ENCODE measurements at places on chromosomes 6 and 20.

DNA sequence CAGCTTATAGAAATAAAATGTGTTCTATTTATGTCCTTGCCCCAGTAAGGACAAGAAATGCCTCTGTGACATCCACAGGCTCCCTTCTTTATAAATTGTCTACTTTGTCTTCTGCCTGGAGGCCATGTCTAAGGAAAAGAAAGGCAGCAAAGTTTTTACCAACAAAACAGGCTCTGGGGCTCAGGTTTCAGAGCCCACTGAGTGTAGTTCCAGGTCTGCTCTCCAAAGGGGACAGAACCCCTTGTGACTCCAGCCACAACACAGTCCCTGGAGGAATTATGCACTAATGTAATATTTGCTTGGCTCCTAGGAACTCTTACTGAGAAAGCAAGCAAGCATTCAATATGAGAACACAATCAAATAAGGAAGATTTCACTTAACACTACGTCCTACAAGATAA, 80.1 kb downstream of the PAK5 start:
- no peak for DNase-seq

- DNase-seq: no peak
Measured at GRCh38 chr6:52356017-52356416, 5.9 kb upstream of the PAQR8 start.

DNA sequence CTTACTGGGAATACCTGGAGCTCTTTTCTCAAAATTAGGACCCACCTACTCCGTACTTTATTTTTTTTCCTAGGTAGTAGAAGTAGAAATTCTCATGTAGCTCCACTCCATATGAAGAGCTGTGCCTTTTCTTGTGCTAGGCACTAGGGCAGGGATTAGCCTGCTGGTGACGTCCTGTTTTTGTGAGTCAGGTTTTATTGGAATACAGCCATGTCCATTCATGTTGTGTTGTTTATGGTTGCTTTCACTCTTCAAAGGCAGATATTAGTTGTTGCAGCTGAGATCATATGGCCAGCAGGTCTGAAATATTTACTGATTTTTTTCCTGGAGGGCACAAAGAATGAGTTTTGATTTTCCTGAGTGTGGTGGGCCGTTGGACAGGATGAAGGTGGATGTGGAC, 20.5 kb downstream of the XRN2 start:
- no peak for DNase-seq

DNA sequence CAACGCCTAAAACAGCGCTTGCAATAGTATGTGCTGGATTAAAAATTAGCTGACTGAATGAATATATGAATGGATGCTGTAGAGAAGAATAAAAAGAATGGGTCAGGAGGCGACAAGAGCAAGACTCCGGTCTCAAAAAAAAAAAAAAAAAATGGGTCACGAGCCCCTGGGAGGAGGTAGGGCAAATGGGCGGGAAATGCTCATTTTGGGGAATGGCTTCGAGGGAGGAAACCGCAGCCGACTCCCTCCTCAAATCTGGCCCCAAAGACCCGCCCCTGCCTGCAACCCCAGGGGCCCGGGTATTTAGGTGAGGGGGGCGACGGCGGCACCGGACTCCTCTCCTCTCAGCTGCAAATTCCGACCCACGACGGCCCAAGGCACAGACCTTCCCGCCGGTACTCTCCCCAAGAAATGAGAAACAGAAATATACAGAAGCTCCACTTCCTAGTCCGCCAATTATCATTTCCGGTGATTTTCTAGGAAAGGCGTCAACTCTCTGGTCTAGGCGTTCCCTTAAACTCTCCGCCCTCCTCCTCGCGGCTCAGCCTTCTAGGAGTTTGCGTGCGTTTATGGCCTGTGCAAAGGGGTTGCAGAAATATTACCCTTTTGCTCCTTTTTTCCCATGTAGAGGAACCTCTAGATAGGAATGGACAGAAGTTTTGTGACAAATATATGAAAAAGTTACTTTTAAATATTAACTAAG, at the start of gene ZNF311:
Gene ZNF311, minus strand, starts transcription at position 133 of the 703 bp plus-strand sequence. CDS start 1,361 bp downstream, outside the sequence.
- DNase-seq: peak; percentile 50

DNA sequence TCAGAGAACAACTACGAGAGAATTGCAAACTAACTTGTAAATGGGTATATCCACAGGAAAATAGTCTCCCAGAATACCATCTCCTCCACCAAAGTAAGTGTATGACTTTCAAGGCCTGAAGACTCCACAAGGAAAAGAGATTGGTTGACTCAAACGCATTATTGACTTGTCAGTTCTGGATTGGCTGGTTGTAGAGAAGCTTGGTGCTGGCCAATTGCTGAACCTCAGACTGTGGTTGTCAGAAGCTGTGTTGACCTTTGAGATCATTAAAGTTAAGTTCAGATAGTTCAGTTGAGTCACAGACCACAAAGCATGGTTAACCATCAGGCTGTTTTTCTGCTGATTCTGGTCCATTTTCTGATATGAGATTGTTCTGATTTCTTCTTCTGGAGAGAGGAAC, 388.3 kb downstream of the BMP2 start:
- no peak for DNase-seq

DNA sequence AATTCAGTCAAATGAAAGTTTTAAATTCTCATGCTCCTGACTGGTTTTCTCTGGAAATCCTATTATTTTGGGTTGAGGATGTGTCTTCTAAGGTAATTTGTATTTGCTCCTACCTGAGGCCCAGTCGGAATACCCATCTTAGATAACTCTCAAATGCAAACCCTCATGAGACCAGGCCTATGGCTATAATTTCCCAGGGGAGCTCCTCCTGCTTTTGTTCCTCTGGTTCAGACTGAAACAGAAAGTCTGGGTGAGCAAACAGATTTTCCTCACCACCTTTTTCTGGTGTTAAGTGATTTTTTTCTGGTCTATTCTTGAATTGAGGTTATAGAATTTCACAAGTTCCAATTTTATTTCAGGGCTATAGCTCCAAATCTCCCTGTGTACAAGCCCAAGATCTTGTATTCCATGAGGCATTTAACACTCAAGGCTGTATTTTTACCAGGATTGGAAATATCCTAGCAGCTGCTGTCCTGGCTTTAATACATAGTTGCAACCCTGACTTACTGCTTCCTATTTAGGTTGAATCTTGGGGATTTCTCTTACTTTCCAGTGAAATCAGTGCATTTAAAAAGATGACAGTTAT, 169.1 kb upstream of the PTCHD4 start:
- no peak for DNase-seq

DNA sequence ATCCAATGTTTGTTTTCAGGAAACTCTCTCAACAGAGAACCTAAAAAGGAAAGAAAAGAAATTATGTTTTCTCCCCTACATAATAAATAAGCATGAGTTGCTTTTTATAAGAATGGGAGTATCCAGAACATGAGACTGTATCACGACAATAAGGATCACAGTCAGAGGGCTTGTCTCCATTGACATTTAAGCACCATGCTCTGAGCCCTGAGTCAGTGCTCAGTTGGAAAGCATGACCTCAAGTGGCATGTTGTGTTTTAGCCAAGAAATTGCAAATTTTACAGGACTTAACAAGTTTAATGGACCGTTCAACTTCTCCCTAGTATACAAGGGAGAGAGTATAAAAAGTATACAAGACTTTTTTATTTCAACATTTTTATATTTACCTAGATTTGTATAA, 431.6 kb downstream of the GJA1 start:
- DNase-seq: no peak

DNA sequence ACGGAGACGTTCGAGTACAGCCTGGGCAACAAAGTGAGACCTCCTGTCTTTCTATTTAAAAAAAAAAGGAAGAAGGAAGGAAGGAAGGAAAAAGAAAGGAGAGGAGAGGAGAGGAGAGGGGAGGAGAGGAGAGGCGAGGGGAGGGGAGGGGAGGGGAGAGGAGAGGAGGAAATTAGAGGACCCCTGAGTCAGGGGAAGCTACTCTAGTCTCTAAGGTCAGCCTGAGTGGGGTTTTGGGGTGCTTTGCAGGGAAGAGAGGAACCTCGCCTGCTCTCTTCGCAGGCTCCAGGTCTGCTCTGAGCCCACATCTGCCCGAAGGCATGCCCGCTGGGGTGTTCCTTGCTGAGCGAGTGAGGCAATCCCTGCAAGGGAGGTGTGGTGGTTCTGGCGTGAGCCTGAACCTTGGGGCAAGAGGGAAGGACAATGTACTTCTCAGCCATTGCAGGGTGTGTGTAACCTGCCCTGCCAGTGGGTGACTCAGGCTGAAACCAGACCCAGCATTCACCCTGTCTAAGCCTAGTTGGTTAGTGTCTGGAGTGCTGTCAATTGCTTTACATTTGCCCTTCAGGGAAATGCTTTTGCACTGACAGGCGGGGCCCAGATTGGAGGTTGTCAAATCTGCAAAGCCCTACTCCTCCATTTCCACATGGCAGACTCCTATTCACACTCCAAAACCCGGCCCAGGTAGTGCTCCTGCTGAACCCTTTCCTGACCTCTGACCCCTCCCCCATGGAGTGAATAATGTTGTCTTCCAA, 15.3 kb upstream of the MMP9 start:
- no peak for DNase-seq

- DNase-seq: no peak
Measured at GRCh38 chr6:151067684-151068596, 171.8 kb upstream of the AKAP12 start.

DNA sequence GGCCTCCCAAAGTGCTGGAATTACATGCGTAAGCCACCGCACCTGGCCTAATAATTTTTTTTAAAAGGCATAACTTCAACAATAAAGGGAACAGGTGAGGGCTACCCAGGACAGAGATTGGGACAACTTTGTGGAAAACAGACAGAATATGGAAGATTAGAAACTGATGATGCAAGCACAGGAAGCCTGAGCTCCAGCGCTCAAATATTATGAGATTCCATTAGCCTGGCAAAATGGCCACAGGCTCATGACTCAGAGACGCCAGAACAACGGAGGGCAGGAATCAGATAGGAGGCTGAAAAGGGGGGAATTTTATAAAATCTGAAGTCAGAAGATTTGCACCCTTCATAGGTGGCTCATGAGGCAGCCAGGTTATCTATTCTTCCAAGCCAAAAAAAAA, 103.1 kb upstream of the MRPS10 start:
- no peak for DNase-seq

GRCh38 chr20:63086421-63087235, 79.9 kb upstream of the BHLHE23 start:
- DNase-seq: peak; percentile 54

DNA sequence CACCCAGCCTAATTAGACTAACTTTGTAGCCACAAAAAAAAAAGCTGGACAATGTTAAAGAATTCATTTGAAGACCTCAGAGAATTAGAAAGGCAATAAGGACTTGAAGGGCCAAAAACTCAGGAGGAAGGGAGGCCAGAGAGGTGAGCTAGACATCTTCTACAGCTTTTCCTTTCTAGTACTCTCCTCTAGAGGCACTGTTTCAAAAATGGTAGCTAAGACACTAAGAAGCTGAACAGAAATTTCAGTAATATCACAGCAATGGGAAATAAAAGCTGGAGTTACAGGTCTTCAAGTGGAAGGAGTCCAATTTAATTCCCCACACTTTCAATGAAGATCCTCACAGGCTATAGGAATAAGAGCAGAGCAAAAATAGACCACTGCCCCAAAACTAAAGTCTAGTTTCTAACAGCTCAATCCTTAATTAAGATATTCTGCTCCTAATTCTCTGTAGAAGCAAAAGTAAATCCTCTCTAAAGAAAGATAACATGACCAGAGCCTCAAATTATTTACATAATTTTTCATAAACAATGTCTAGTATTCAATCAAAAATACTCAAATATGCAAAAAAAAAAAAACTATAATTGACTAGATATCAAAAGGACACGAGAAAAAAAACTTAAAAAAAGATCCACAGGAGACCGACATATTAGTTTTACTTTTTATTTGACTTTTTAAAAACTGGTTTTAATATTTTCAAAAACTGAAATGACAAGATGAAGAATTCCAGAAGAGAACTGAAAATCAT, 63.7 kb downstream of the RNGTT start:
- peak; percentile 23 for DNase-seq

DNA sequence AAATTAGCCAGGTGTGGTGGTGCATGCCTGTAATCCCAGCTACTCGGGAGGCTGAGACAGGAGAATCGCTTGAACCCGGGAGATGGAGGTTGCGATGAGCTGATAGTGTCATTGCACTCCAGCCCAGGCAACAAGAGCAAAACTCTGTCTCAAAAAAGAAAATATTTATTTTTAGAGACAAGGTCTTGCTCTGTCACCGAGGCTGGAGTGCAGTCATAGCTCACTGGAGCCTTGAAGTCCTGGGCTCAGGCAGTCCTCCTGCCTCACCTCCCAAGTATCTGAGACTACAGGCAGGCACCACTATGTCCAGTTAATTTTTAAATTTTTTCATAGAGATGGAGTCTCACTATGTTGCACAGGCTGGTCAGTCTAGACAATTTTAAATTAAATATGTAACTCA, 16.2 kb upstream of the CEBPB start:
- no peak for DNase-seq

- DNase-seq: no peak
Measured at GRCh38 chr20:17859002-17859615, 109.5 kb downstream of the SNX5 start.

GRCh38 chr6:6436946-6437345, 116.5 kb upstream of the F13A1 start:
- DNase-seq: no peak
